Activated CD8-positive, alpha-beta memory T cell treated with anti-CD3 and anti-CD28 coated beads, Interleukin-2, amount 50 U/mL, for 48 hours (primary cell): ENCODE measurements at places on chromosomes 4 and X.

DNA sequence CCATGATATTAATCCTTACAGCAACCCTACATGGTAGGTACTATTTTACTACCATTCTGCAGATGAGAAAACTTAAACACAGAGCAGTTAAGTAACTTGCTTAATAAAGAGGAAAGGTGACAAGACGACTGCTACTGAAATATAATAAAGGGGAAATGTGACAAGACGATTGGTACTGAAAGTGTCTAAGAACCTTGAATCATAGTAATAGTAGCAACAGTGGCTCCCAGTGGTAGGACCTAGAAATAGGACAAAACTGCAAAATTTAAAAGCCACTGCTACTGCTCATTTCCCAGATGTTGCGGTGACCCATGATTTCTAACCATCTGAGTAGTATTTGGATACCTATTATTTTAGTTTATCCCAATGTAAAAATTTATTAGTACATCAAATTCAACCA, 89.5 kb downstream of the TASL start:
- no peak for DNase-seq

DNA sequence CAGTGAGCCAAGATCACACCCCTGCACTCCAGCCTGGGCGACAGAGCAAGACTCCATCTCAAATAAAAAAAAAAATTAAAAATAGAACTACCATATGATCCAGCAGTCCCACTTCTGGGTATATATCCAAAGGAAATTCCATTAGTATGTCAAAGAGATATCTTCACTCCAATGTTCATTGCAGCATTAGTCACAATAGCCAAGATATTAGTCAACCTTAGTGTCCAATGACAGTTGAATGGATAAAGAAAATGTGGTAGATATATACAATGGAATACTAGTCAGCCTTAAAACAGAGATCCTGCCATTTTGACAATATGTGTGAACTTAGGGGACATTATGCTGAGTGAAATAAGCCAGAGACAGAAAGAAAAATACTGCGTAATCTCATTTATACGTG, 49.4 kb downstream of the C4orf46 start:
- DNase-seq: no peak

DNA sequence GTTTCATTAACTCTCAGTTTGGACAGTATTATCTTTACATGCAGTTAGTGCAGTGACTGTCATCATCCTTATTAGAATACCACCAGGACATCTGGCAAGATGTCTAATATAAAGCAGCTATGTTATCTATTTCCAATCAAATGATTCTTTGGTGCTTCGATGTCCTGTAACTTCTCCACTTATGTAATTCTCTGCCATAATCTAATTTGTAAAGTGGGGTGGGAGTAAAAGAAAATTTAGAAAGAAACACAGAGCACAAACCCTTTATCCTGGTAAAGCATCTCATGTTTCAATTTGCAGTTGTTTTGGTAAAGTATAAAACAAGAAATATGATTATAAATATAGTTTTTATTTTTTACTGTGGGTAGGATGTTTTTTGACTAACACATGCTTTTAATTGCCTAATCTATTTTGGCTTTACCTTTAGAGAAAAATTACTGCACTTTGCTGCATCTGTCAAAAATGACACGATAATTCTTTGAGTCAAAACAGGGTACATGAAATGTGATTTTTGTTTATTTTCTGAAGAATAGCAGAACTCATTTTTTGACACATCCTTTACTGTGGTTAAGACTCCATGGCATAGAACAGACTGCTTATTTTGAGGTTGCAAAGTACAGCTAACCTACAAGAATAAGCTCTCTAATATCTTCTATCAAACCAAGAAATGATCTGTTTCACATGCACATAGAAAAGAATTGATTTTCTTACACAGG, 382.9 kb downstream of the RPA4 start:
- no peak for DNase-seq

GRCh38 chr4:24405341-24405740, 179.0 kb downstream of the DHX15 start:
- no peak for DNase-seq

DNA sequence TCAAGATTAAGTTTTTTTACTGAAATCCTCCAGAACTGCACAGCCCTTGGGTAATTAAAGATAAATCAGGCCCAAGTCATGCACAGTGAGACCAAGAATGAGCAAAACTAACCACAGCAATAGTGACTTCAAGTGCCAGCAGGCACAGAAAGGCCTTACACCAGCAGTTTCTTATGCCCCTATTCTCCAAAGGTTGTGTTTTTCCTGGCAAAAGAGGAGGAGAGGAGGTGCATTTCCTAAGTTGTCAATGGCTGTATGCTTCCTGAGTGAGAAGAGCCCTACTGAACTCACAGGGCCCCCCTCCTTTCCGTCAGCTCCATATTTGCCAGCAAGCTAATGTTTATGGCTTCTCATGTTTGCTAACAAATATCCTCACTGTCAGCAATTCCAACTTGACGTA, 418.7 kb upstream of the INTU start:
- DNase-seq: no peak

DNA sequence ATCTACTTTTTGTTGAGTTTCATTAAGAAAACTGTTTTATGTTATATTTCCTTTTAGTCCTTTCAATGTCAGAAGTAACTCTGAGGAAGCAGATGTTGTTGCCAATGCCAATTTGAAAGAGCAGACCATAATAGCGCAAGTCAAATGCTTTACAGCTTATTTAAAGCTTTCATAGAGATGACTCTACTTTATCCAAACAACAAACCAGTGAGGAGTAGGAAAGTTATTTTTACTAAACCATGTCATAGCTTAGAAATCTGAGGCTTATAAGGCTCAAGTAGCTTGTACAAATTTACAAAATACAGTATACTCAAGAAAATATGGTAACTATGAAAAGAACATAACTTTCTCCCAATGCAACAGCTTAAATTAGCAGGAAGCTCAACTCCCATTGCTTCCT, 40.1 kb upstream of the SPOCK3 start:
- no peak for DNase-seq

- DNase-seq: no peak
These were observed 444.9 kb downstream of the RAPGEF2 start for GRCh38 chr4:159547645-159548308.

GRCh38 chr4:142696334-142697122, 149.6 kb downstream of the INPP4B start:
- no peak for DNase-seq

DNA sequence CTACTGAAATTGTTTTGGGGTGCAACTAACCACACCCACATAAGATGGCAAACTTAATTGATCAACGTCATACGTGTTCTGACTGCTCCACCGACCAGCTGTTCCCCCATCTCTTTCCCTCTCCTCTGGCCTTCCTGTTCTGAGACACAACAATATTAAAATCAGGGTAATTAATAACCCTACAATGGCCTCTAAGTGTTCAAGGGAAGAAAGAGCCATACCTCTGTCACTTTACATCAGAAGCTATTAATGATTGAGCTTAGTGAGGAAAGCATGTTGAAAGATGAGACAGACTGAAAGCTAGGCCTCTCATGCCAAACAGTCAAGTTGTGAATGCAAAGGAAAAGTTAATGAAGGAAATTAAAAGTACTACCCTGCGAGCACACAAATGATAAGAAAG, 173.9 kb upstream of the FTHL17 start:
- DNase-seq: no peak

GRCh38 chrX:115571712-115572111, 10.7 kb downstream of the PLS3 start:
- no peak for DNase-seq

GRCh38 chrX:145735036-145735435, 82.6 kb upstream of the SLITRK2 start:
- DNase-seq: no peak

DNA sequence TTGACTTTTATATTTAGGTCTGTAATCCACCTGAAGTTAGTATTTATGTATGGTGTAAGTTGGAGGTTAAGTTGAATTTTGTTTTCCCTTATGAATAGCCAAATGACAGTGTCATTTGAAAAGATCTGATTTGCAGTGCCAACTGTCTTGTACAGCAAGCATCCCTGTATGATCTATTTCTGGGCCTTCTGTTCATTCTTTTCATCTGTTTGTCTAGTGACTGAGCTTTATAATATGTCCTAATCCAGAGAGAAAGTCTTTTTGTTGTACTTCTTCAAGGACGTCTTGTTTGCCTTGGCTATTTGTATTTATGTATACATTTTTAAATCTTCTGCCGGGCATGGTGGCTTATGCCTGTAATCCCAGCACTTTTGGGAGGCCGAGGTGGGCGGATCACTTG, 39.6 kb downstream of the CDKL5 start:
- DNase-seq: no peak

GRCh38 chr4:108561116-108561515, 59.3 kb upstream of the RPL34 start:
- no peak for DNase-seq

DNA sequence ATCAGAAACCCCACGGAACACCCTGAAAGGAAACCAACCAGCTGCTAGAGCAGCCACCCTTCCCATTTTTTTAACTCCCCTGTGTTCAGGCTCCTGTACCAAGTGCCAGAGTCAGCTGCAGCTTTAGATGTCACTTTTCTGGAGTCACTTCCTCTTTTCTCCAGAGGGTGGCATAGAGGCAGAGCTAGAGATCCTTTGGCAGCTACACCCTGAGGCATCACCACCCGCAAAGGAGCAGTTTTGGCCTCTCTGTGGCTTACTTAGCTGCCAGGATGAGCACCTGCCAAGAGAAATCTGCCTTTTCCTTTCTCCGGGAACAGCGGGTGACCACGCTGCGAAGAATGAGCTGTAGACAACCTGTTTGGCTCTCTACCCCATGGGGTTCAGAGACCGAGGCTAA, 58.0 kb upstream of the CHRDL1 start:
- DNase-seq: no peak

GRCh38 chr4:98203332-98204235, 57.6 kb upstream of the RAP1GDS1 start:
- no peak for DNase-seq

- DNase-seq: peak; percentile 55
These were observed 22.7 kb downstream of the NOP14 start for GRCh38 chr4:2940267-2941137.

GRCh38 chr4:7745301-7745885, 194.3 kb downstream of the AFAP1 start:
- DNase-seq: no peak

GRCh38 chr4:118918388-118918787, 29.7 kb downstream of the SYNPO2 start:
- no peak for DNase-seq

- no peak for DNase-seq
These were observed 5.4 kb upstream of the PDLIM5 start for GRCh38 chr4:94446386-94446785.

DNA sequence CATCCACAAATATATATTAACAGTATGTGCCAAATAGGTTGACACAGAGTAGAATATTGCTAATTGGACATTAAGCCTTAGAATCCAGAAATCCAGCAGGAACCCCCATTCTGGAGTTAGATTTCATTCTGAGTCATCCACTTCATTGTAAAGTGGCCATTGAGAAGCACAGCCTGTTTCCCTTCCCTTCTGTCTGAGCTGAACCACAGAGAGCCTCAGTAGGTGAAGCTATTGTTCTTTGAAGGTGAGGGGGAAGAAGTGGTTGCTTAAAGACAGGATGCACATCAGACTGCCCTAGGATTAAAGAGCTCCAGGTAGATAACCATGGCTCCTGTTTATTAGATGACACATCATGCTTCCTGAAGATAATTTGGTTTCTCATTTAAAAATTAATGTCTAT, 30.6 kb upstream of the MCF2 start:
- DNase-seq: no peak

GRCh38 chr4:26854701-26855100, 5.9 kb upstream of the STIM2 start:
- DNase-seq: no peak

GRCh38 chr4:33063241-33063640, 2343.1 kb downstream of the PCDH7 start:
- no peak for DNase-seq

DNA sequence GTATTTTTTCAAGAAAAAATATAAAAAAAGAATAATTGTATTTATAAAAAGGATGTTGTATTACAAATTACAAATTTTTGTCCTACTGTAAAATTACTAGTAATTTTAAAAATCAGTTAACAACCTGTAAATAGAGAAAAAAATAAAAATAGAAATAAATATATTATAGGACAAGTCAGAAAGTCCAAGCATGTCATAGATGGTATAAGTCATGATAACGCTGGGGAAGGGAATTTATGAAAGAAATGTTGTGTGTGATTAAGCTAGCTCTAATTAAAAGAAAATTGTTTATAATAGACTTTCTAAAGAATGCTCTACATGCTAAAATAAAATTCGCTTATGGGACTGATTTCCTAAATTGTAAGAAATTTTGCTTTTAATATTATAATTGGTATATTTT, 2329.9 kb downstream of the ARAP2 start:
- no peak for DNase-seq

DNA sequence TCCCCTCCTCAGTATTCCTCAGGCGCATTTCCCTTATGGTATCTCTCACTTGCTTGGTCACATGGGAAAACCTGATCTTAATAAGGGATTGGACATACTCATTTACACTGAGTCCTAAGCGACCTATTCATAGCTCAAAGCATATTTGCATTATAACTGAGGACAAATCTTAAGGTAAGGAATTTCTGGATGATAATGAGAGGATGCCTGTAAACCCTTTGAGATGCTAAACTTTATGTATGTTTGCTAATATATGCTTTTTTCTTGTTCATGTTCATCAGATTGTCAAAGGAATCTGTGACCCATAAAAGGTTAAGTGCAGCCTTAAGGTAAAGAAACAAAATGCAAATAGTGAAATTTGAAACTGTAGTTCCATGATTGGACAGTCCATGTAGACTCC, 53.8 kb upstream of the TRPC5OS start:
- DNase-seq: no peak

GRCh38 chrX:104253567-104254441, 929 bp downstream of the ESX1 start:
- DNase-seq: peak; percentile 49

DNA sequence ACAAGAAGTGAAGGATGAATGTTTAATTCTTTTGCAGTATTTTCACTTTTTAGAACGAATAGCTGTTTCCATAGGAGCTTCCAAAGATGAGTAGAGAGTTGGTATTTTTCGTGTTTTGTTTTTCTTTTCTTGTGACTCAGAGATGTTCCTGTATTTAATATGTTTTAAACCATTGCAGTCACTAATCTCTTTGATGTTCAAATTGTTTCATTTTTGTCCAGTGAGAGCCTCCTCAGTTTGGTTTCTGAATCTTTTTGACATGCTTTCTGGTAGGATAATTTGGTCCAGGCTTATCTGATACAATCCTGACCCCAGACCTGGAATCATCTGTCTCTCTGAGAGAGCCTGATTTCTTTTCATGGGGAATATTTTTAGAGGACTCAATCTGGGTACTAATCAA, 41.6 kb downstream of the BEX3 start:
- DNase-seq: no peak
